ENCODE measurements at places on chromosomes 4 and X.

GRCh38 chr4:173121076-173121561 lies 47.5 kb upstream of the GALNT7 start:
- peak; percentile 14 for DNase-seq

- DNase-seq, result no peak
Measured at GRCh38 chr4:154529728-154530519, 20.3 kb downstream of the PLRG1 start.

GRCh38 chr4:5471691-5472090 lies 236.7 kb downstream of the EVC2 start:
- no peak for DNase-seq

- peak; percentile 73 for DNase-seq
Measured at GRCh38 chr4:25862411-25863346, at the start of gene SEL1L3. Gene SEL1L3, minus strand, starts transcription at chr4:25862988. Its CDS starts 152 bp downstream, at chr4:25862836.

GRCh38 chr4:129094347-129094746 lies 1.0 kb upstream of the SCLT1 start:
- DNase-seq, result peak; percentile 25

GRCh38 chr4:139279760-139280620 lies at the start of gene MGARP:
Gene MGARP, minus strand, starts transcription at chr4:139280225. Its CDS starts 67 bp downstream, at chr4:139280158.
- DNase-seq, result peak; percentile 30

GRCh38 chr4:75699299-75699698 lies 25.1 kb upstream of the USO1 start:
- DNase-seq, result no peak

GRCh38 chrX:47530049-47530448 lies 31.0 kb upstream of the ARAF start:
- DNase-seq, result no peak

DNA sequence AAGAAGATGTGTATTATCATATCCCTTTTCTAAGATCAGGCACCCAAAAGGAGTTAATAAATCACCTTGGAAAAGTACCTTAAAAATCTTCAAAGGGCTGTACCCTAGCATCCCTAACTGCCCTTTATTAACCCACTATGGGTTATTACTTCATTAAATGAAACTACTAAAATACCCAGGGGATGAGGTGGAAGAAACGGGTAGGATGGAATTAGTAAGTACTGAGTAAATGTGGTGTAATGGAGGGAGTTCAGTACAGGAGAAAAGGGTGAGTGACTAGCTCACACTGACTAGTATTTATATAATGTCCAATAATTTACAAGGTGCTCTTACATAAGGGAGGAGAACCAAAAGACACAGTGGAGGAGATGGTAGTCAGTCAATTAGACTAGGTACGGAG lies 51.0 kb upstream of the RASGEF1B start:
- DNase-seq, result no peak

GRCh38 chr4:159015841-159016240 lies 87.0 kb upstream of the RAPGEF2 start:
- DNase-seq, result no peak

DNA sequence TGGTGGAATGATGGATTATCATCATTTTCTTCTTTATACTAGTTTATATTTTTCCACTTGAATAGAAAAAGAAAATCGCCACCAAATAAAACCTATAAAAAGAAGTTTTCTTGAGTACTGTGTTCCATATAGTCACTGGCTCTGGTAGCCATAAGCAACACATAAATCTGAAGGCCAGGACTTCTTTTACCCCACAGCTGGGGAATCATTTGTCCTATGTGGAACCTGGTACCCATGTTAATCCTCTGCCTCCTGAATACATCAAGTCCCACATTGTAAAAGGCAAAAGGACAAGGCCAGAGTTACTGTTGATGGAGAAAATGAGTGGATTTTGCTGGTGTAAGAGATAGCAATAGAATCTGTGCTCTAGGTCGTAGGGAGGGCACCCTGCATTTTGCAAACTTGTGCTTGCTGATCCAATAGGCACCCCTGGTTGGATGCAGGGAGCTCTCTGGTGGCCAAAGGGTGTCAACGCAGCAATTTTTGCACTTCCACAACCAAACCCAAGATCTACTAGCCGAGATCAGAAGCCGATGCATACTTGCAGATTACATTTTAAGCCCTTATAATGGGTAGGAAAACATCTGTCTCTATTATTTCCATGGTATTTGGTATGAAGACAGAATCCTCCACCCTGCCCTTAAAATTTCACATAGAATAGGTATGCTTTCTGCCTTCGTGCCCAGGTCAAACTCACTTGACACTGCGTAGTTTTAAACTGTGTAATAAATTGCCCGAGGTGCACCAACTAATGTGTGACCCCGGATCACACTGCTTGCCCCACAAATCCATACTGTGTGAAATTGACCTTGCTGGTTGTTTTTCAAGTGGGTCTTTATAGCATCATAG lies 146.2 kb upstream of the SCML1 start:
- peak; percentile 54 for DNase-seq

DNA sequence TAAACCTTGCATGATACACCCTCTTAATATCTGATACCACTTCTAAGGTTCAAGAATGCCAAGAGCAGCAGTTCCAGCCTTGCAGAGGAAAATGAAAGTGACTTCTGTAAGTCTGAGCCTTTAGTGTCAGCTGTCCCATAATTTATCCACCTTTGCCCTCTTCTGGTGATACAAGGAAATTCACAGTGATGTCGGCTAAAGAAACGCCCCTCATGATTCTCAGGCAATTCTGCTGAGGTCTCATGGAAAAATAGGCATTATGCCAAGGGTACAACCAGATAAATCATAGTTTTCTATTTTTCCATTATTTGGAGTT lies 172.2 kb upstream of the CXCL13 start:
- DNase-seq, result peak; percentile 49

GRCh38 chr4:10729366-10729765 lies 44.8 kb upstream of the CLNK start:
- DNase-seq, result no peak

GRCh38 chrX:47216393-47216925 lies 2.0 kb upstream of the CDK16 start:
- no peak for DNase-seq

- no peak for DNase-seq
Measured at GRCh38 chr4:52957220-52957686, 95.1 kb downstream of the RASL11B start.

GRCh38 chr4:86497980-86498862 lies 95.9 kb upstream of the PTPN13 start:
- DNase-seq, result peak; percentile 67

- no peak for DNase-seq
Measured at GRCh38 chr4:15495621-15496020, 25.9 kb downstream of the CC2D2A start.

DNA sequence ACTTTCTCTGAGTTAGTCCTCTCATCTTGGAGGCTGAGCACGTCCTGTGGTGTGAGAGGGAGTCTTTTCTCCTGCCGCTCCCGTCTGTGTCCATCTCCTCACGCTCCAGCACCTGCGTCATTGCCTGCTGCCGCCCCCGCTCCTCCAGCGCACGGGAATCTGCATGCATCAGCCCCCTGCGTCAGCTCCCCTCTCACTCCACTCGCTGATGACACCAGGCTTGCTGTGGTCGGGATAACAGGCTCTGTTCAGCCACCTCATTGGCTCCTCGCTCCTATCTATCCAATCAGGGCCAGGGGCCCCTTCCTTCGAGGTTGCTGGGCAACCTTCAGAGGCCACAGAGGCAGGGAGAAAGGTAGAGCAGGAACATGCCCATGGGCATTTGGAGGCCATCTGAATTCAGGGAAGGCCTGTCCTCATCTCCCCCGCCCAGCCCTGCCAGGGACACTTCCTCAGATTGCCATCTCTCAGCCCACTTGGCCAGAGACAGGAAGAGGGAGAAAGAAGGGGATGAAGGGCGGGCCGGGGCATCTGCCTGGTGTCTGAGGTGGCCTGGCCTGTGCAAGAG lies 9.3 kb downstream of the ZNF185 start:
- no peak for DNase-seq

GRCh38 chr4:184364100-184364921 lies 110.0 kb downstream of the IRF2 start:
- DNase-seq, result no peak

DNA sequence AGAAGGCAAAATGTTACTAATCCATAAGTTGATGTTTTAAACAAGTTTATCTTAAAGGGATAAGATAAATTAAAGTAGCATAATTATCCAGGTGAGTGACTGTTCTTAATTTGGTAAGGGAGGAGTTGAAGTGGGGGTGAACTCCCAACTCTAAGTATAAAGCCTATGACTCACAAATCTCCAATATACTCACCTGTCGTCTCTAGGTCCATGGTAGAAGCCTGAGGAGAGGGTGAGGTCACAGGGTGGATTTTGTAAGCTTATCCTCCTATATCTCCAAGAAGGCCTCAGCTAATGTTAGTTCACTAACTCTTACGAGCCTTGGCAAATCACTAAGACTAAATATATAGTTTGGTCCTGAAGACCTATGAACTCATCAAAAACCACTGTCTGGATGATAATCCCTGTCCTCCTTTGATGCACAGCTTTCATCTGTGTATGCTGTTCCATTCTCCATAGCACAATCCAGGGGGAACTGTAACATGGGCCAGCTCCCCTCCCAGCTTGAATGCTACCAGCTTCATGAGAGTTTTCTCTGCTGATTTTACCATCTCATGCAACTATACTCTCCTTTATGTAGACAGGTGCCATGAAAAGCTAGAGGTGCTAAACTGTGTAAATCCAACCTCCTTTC lies 158.7 kb downstream of the BTC start:
- DNase-seq, result no peak

DNA sequence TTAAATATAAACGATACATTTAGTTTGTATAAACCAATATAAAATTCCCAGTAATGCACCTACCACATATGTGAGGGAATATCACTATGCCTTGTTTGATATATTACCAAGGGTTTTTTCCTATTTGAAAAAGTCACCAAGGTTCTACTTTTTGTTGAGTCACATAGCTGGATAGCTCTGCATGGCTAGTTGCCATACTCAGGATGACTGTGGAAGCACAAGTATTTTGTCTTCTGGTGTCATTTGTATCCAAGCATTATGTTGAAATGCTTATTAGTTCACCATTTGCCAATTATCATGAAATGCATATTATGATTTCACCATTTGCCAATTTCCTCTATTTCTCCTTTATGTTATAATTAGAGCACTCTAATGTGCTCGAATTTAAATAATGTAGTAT lies 162.7 kb upstream of the TTC29 start:
- DNase-seq, result no peak

DNA sequence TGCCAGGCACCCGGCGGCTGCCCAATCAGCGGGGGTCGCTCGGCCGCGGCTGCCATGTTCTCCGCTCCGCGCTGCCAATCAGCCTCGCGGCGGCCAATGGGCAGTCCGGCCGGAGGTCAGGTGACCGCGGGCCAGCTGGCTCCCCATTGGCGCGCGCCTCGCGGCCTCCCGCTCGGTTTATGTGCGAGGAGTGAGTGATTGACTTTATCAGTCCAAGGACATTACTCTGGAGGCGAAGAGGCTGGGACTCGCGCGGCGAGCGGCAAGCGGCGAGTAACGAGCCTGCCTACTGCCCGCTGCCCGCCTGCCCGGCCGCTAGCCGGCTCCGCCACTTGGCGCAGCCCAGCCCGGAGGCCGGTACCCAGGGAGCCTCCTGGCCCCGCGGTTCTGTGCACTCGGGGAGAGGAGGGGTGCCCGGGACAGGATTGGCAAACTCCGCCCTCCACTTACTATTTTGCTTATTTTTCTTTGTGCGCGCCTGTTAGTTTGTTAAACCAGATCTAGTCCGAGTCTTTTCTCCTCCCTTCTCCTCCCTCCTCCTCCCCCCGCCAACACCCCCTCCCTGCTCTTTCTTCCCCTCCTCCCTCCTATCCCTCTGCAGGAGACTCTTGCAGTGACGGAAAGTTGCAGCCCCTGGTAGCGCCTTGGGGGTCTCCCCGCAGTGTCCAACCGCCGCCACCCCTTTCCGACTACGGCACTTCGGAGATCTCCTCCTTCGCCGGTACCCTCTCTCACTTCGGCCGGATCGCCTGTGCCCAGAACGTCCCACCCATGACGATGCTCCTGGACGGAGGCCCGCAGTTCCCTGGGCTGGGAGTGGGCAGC lies at the start of gene ZIC3:
ZIC3 (plus strand) TSS at position 207 of the 825 bp plus-strand sequence; CDS start at position 772, 565 bp downstream.
- DNase-seq, result peak; percentile 3

- DNase-seq, result no peak
Measured at GRCh38 chrX:18886005-18886343, 97.9 kb downstream of the PHKA2 start.

DNA sequence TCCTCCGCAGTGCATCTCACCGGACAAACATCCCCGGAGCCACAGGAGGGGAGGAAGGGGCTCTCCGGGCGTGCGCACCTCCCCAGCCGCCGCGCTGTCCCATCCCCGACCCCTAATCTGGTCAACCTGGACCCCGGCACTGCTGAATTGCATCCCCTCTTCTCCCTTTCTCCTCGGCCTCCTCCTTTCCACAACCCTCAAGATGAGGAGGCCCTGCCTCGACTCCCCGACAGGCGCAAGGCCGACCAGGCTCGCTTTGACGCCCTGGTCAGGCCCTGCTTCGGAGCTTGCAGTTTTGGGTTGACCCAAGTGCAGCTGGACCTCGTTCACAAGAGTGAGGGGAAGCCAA lies 2.3 kb downstream of the PDGFRA start:
- no peak for DNase-seq

DNA sequence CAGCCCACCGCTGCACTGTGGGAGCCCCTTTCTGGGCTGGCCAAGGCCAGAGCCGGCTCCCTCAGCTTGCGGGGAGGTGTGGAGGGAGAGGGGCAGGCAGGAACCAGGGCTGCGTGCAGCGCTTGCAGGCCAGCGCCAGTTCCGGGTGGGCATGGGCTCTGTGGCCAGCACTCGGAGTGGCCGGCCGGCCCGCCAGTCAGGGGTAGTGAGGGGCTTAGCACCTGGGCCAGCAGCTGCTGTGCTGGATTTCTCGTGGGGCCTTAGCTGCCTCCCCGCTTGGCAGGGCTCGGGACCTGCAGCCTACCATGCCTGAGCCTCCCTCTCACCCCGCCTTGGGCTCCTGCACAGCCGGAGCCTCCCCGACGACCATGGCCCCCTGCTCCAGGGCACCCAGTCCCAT lies 45.2 kb downstream of the RXFP1 start:
- DNase-seq, result no peak

DNA sequence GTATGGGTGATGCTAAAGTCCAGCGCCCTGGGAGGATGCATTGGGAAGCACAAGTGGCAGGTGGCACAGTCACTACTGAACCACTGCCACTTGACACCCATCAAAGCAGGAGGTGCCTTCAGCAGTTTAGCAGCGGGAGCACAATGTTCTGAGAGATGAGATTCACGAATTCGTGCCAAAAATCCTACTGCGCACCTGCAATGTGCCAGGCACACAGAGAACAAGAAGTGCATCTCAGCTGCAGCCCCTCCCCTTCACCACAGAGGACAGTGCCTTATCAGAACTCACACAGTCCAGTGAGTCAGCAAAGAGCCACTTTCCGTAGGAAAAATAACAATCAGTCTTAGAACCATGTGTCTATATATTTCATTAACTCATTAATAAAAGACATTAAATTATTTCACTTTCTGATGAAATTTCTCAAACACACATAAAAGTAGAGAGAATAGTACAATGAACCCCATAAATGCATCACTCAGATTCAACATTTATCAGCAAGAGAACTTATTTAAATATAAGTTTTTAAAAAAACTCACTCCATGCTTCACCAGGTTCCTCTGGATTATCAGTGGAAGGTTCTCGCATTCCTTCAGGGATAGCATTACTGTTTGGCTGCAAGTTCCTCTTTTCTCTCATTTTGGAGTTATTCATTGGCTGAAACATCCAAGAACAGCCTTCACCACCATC lies 47.0 kb downstream of the BEND2 start:
- DNase-seq, result peak; percentile 87
